ENCODE measurements at places on chromosomes 4 and X. TPM values are rescaled to one million over a fixed set of nuclear protein-coding genes. Genes with fewer than 3 reads are reported as not detected.

The FHL1 gene
- 1,206 TPM for polyA plus RNA-seq

The RGN gene
- polyA plus RNA-seq, result 2.4 TPM

The CACNA1F gene
- polyA plus RNA-seq, result not detected

The CPLX1 gene
- polyA plus RNA-seq, result 0.28 TPM

The MTMR8 gene
- polyA plus RNA-seq, result 1.2 TPM

DNA sequence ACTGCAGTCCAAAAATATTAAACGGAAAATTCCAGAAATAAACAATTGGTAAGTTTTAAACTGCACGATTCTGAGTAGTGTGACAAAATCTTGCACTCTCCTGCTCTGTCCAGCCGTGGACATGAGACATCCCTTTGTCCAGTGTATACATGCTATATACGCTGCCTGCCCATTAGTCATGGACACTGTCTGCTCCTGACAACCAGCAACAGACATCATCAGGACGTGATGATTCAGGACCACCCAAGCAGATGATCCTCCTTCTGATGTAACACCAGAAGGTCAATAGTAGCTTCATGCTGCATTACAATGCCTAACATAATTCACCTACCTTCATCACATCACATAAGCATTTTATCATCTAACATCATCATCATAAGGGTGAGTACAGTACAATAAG lies 36.3 kb downstream of the ATRX start:
- DNase-seq, result no peak

DNA sequence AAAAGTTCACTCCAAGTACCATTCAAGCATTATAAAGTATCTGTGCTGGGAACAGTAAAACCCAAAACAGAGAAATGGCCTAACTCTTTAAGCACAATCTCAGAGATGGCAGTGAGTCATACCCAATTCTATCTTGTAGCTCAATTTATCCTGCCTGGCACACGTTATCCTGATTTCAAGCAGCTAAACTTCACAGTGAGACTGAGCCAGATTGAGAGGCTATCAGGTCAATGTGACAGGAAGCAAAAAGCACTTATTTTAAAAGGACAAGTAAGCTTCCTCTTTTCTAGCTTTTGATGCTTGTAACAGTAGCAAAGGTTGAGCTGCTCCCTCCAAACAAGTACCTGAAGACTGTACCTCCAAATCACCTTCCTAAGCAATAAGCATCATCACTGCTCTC lies 324.9 kb downstream of the NAF1 start:
- no peak for DNase-seq

DNA sequence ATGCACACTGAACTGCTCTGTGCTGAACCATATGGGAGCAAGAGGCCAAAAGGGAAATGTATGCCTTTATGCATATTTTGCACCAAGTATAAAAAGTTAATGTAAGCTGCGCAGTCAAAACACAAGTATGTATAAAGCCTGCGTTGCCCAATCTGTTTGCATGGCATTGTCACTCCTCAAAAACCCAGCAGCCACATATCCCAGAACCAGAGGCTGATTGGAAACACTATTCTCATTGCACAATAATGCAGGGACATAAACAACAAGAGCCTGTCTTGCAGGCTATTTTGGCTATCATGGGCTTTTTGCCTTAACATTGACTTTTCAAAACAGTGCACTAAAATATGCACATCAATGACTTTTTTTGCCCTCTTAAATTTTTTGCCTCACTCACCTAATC lies 5.1 kb upstream of the ASB9 start:
- DNase-seq, result no peak

Measured in hindlimb muscle (tissue), 1 donor.